CD4-positive, CD25-positive, alpha-beta regulatory T cell (primary cell): ENCODE measurements at places on chromosomes 6 and 20. TPM values are rescaled to one million over a fixed set of nuclear protein-coding genes. Genes with fewer than 3 reads are reported as not detected.

Gene HNF4A
- polyA plus RNA-seq: not detected

Gene GRIK2
- polyA plus RNA-seq: not detected

Gene SAMD3
- polyA plus RNA-seq: 70.7 TPM

Gene MOG
- polyA plus RNA-seq: not detected

Gene IL17F
- polyA plus RNA-seq: not detected

Gene SLC22A16
- polyA plus RNA-seq: not detected

Gene TP53INP2
- polyA plus RNA-seq: 0.39 TPM

Gene TRIM10
- not detected for polyA plus RNA-seq

Gene POU5F1
- polyA plus RNA-seq: not detected

Gene NOL4L
- polyA plus RNA-seq: 7.1 TPM

Gene TFAP2C
- not detected for polyA plus RNA-seq

Gene C6orf141
- not detected for polyA plus RNA-seq

Gene CCM2L
- not detected for polyA plus RNA-seq
